ENCODE measurements at places on chromosomes 7 and 10.

DNA sequence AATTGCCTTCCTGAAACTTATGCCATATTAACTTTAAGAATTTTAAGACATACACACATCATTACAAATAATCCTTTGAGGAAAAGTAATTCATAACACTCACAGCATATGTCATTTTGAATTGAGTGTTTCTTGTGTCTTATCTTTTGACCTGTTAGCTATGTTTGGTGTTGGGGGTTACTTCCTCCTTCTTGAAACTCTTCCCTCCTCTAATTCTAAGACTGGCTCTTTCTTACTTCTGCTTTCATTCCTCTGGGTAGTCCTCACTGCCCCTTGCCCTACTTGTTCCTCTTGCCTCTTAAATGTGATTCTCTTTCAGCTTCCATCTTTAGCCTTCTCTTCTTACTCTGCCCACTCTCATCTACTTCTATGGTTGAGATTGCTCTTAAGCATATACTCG is 28.3 kb upstream of the PIP4K2A start:
- no peak for DNase-seq

DNA sequence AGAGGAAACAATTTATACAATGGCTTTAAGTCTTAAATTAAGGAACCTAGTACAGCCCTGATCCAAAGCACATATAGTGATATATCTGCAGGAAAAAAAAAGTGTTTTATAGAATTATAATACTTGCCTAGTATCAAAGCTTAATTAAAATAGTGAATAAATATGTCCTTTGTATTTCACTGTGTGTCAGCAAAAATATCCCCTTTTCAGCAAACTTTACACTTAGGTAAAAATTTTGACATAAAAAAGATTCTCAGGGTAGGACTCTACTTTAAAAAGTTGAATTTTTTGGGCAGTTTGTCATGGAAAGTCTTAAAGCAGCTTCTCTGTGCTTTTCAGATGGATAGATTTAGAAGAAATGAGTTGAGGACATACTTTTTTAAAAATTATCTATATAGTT is 12.7 kb upstream of the NEBL start:
- DNase-seq: no peak

DNA sequence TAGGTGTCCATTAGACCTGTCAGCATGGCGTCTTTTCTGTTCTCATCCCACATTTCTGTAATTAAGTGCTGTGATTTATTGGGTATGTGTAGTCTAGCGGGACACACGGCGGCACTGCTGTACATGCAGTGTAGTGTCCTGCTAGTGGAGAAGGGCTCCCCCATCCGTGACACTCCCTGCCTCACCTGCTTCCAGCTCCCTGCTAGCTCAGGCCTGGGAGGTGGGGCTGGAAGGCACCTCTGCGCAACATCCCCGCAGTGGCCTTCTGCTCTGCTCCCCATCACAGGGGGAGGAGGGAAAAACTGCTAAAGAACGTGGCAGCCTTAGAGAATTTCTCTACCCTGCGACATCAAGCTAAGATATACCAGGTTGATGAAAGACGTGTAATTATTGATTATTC is 19.5 kb downstream of the SEPHS1 start:
- DNase-seq: no peak

DNA sequence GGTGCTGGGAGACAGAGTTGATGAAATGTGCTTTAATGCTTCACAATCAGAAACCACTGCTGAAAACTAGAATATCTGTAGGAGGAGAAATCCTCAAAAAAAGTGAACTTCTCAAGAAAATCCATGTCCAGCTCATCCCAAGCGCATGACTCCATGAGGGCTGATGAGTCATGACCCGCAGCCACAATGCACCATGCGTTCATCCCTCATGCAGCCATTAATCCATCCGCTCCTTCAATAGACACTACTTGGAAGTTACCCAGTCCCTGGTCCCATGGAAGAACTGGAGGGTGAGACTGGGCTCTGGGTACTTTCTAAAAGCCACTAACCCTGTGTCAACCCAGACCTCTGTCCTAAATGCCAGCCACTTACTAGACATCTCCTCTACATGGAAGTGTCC is 24.4 kb downstream of the TMEM273 start:
- no peak for DNase-seq

Data from urothelium cell line (cell line).